ENCODE measurements at places on chromosomes 3 and 15.

GRCh38 chr15:49199666-49200065 lies 29.6 kb downstream of the GALK2 start:
- no peak for DNase-seq

DNA sequence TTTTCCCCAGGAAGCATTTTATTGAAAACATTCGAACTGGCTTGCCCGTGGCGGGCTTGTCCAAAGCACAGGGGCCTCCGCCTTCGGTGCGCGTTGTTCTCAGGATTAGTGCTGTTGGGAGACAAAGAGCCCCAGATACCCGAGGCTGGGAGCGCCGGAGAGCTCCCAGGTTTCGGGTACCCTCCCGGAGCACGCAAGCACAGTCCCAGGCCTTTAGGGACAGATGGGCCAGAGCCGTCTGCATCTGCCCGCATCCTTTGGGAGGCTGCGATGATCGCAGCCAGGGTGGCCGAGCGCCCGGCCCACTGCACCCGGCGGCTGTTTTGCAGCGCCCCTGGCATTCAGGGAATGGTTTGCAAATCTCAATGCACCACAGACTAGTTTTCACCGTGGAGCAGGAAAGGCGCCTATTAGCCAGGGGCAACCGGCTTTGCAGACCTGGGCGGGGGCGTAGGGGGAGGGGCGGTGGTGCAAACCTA lies 5.0 kb upstream of the FEZF2 start:
- DNase-seq, result no peak

GRCh38 chr3:56974247-56974930 lies 86.1 kb upstream of the SPATA12 start:
- no peak for DNase-seq

DNA sequence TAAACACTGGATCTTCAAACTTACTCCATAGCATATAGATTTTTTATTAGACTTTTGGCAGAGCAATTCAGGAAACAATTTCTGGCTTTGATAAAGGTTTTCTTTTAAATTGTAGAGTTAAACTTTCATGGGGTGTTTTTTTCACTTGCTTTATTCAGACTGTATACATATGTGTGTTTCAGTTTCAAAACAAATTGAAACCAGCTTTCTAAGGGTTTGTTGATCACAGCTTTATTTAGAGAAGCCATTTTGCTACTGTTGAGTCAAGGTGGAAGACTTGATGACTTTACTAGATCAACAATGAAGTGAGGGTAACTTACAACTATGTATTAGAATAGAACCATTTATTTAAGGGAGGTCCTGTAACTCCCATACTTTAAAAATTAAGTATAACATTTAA lies 6.2 kb downstream of the UBE2E1 start:
- DNase-seq, result no peak

DNA sequence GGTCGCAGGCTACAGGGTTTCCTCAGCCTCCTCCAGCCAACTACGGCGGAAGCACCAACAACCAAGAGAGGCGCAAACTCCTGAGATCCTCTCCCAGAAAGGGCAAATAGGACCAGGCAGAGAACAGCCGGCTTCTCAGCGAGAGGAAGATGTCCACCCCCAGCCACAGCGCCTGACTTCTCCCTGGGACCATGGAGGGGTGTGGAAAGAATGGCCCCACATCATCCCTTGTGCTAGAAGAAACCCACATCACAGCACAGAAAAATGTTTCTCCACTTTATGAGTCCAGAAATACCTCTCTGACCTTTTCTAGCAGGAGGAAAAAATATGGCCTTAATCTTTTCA lies 105.7 kb downstream of the XXYLT1 start:
- no peak for DNase-seq

GRCh38 chr15:40045572-40046217 lies 6.7 kb upstream of the SRP14 start:
- DNase-seq, result no peak

DNA sequence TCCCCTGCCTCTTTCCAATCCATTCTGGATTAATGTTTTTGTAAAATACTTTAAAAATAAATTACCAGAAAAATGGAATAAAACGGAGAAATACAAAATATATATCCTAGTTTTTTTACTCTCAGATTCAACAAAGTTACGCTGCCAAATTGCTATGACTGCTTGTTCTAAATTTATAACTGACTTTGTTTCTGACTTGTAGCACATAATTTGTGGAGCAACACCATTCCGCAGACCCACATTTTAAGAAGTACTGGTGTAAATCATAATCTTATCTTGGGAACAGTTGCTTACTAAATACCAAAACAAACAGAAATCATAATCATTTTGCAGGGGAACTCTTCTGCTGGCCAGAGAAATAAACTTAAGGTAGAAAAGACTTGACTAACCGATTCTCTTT lies 339.4 kb upstream of the CBLB start:
- no peak for DNase-seq

GRCh38 chr3:70532806-70533205 lies 220.4 kb upstream of the MDFIC2 start:
- DNase-seq, result no peak

- no peak for DNase-seq
These were observed 3.7 kb downstream of the RUBCN start for GRCh38 chr3:197733042-197733441.

- DNase-seq, result no peak
These were observed 14.6 kb upstream of the CORO2B start for GRCh38 chr15:68564173-68564572.

DNA sequence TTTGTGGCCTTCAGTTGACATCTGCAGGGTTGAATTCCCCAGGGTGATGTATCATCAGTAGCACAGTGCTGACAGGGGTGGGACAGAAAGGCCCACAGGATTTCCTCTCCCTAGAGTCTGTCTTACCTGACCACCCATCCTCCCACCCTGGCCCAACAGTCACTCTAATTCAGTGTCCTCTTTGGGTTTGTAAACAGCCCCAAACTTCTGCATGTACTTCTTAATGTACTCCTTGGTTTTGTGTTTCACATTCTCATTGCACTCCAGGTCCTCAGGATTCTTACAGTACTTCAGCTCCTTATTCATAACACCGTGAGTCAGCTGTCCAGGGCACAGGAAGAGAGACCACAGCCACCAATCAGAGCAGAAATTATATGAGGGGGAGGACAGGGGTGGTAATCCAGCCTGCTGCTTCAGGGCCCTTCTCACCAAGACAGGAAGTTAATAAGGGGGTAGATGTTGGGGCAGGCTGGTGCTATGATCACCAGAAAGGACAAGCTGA lies 37.5 kb downstream of the NBEAL2 start:
- no peak for DNase-seq

DNA sequence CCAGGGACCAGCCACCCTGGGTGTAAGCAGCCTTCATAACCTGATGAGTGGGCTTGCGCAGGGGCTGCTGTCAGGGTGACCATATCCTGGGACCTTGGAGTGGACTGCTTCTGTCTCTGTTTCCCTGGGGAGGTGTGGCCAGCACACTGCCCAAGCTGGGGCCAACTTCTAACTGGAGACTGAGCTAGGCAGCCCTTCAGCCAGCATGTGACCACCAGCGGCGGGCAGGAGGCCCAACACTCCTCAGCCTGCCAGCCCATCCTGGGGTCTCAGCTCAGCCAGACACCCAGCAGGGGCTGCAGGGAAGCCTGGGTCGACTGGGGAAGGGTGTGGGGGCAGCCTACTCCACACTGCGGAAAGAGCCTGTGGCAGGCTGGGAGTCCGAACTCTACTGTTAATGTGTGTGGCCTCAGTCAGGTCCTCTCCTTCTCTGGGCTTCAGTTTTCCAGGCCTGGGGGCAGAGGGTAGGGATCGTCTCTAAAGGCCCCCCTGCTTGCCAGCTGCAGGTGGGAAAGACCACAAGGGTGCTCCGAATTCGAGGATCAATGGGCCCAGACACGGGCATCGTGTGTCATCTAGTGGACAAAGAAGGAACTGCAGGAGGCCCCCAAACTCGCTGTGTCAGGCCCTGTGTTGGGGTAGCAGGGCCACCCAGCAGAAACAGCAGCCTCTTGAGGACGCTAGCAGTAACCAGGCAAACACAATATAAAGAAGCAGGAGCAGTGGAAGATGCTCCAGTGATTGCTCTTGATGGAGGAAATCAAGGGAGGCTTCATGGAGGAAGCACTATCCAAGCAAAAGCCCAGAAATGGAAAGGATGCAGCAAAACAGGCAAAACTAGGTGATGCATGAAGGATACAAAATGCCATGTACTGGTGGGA lies 2.0 kb upstream of the SEMA3G start:
- no peak for DNase-seq

- DNase-seq, result no peak
These were observed 326.2 kb downstream of the TUSC7 start for GRCh38 chr3:117035745-117036144.

- no peak for DNase-seq
These were observed 35.8 kb downstream of the SLCO3A1 start for GRCh38 chr15:91889111-91889815.

- no peak for DNase-seq
These were observed 129.7 kb upstream of the TPM1 start for GRCh38 chr15:62912808-62913207.

GRCh38 chr3:32336113-32336498 lies 55.5 kb upstream of the CMTM7 start:
- no peak for DNase-seq

DNA sequence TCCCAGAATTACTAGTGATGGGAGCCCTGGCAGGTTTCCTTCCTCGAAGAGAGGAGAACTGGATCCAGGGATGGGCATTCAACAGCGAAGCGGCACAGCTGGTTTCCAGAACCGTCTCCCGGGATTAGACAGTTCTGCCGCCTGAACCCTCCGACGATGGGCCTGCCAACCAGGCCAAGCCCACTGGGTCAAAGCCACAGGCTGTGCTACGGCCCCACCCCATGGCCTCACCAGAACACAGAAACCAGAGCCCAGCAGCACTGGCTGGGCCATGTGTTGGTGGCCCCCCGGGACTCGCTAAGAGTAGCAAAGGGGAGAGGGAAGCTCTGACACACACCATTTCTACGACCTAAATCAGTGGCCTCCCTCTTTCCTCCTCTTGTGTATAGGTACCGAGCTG lies 2.2 kb downstream of the C15orf62 start:
- DNase-seq, result no peak

GRCh38 chr15:48592221-48592731 lies 53.2 kb downstream of the FBN1 start:
- no peak for DNase-seq

- DNase-seq, result no peak
These were observed 54.9 kb downstream of the FRMD4B start for GRCh38 chr3:69330891-69331400.

GRCh38 chr15:51809457-51809856 lies 20.0 kb upstream of the TMOD3 start:
- DNase-seq, result no peak

- no peak for DNase-seq
These were observed 53.4 kb downstream of the LSM3 start for GRCh38 chr3:14231998-14232501.

- no peak for DNase-seq
These were observed 2.3 kb downstream of the BBX start for GRCh38 chr3:107524841-107525643.

DNA sequence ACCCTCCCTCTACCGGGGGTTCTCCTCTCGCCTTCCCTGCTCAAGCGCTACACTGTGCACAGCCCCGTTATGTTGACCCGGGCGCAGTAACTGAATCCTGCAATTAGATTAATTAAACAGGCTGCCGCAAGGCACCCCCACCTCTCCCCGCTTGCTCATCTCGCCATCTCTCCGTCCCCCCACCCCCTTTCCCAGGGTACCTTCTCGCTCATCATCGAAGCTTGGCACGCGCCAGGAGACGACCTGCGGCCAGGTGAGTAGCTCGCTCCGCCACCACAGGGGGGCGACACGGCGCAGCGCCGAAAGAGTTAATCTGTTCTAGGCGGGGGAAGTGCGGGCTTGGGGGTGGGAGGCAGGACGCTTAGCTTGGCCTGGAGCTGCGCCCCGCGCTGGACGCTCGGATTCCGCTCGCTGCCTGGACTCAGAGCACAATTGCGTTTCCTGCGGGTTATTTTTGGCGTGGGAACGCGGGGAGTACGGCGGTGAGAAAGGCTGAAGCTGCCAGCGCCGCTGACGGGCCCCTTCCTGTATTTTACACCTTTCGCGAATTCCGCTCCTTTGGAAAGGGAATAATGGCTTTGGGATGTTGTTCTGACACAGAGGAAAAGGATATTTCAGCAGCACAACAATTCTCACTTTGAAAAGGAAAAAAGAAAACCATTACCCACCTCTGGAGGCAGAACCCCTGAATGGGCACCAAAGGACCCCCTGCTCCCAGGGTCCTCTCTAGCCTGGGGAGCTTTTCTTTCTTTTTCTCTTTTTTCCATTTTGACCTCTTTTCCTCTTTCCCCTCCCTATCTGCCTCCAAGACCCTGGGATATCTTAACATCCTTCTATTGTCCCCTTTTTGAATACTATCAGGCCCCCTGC lies 1.5 kb downstream of the DLL4 start:
- no peak for DNase-seq

- DNase-seq, result no peak
These were observed 90.2 kb upstream of the PRR20G start for GRCh38 chr3:127377801-127378655.

DNA sequence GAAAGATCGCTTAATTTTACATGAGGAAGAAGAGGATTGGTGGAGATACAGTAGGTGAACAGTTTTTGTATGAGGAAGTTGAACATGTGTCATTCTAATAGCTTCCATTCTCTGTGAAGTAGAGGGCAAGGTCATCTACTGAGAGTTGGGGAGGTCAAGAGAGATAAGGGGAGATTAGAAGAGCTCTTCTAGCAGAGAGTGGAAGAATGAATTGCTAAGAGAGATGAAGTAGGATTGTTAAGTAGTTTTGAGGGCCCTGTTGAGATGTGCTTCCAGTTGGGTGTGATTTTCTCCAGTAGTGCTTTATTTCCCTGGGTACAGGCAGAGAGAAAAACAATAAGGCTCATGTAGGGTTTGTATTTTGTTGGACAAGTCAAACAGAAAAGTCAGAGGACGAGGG lies 5.2 kb downstream of the OPA1 start:
- no peak for DNase-seq

DNA sequence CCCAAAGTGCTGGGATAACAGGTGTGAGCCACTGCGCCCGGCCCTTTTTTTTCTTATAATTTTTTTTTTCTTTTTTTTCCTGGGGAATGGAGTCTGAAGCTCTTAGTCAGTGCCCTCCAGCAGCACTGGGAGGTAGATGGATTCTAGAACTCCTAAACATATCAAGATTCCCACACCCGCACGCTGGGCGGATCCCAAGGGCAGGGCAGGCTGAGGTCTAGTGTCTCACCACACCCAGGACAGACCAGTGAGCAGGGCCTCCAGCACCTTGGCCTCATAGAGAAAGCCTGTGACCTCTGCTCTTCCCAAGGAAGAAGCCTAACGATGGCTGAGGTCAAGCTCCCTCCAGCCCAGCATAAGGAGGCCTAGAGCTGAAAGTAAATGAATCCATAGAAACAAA lies 153.7 kb upstream of the MEF2A start:
- DNase-seq, result no peak

GRCh38 chr3:30894521-30895251 lies at the start of gene GADL1:
TSS of gene GADL1 (minus strand) at chr3:30894661. CDS start at chr3:30894614, 47 bp downstream.
- DNase-seq, result no peak

DNA sequence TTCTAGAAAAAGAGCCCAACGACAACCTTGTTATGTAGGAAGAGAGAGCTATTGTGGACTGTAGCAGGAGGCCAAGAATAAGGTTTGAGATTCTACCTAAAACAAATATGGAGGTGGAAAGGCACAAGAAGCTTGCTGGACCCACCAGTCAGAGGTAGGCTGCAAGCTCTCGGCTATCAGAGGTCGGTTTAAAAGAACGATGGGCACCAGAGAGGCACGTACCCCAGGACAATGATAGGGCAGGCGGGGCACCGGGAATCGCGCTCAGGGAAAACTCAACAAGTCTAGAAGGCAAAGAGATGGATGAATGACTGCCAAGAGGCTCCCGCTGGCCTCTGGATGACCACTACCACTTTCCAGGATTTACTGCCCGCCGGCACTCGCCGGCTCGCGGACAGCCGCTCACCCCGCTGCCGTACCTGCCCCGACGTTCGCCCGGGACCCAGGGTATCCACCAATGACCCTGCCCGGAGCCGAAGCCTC lies 1.1 kb downstream of the HDGFL3 start:
- no peak for DNase-seq

GRCh38 chr3:10434144-10434937 lies 71.0 kb downstream of the ATP2B2 start:
- no peak for DNase-seq
